ENCODE measurements at places on chromosomes 12 and 14.

- no peak overlapping the region for H3K4me3 ChIP-seq
- DNase-seq = no peak
- peaks cover 9% of the 10 kb centered on the region for H3K4me1 ChIP-seq
- H3K27me3 ChIP-seq = peaks cover 59% of the 10 kb centered on the region
- H3K36me3 ChIP-seq = peaks cover 8% of the 10 kb centered on the region
Observed at GRCh38 chr12:63820427-63820826, 24.1 kb upstream of the SRGAP1 start.

DNA sequence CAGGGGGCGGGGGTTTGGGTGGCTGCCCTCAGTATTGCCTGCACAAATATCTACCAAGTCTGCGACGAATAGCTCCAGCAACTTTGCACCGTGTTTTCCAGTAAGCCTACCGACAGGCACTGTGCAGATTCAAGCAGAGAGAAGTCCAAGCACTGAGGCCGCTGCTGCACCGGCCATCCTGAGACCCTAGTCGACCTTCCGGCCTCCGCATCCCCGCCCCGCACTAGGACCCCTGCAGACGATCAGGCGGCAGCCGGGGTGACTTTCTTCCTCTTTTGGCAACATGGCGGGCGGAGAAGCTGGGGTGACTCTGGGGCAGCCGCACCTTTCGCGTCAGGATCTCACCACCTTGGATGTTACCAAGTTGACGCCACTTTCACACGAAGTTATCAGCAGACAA is at the start of gene EIF2S3B:
Gene EIF2S3B (plus strand): TSS at position 271 of the 400 bp plus-strand sequence. CDS start 13 bp downstream, at position 284.
- DNase-seq = no peak
- no peaks in the 10 kb centered on the region for H3K27me3 ChIP-seq
- H3K4me1 ChIP-seq = peaks cover 33% of the 10 kb centered on the region
- H3K27ac ChIP-seq = no peak within 1 kb of the TSS
- peaks cover 18% of the 10 kb centered on the region for H3K36me3 ChIP-seq

GRCh38 chr14:43669355-43669754 is 837.7 kb downstream of the FSCB start:
- no peak for DNase-seq
- H3K27me3 ChIP-seq = no peaks in the 10 kb centered on the region
- no peaks in the 10 kb centered on the region for H3K36me3 ChIP-seq
- no peak overlapping the region for H3K4me3 ChIP-seq
- H3K27ac ChIP-seq = no peak overlapping the region

DNA sequence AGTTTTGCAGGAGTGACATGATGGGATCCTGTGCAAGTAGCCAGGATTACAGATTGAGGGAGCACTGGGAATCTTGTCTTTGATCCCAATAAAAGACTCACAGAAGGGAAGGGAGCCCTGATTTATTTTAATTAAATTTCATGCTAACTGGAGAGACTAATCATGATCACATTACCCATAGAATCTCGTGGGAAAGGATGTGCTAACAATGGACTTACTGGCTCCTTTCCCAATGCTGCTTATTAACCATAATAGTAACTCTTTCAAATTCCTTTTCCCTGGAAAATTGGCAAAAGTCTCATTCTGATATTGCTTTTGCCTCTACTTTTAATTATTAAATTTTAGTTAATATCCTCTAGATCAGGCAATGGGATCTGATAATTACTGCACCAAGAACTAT is 174.8 kb upstream of the AVPR1A start:
- no peak overlapping the region for H3K4me3 ChIP-seq
- no peak for DNase-seq
- no peaks in the 10 kb centered on the region for H3K36me3 ChIP-seq
- H3K4me1 ChIP-seq = no peaks in the 10 kb centered on the region
- H3K27me3 ChIP-seq = no peaks in the 10 kb centered on the region

DNA sequence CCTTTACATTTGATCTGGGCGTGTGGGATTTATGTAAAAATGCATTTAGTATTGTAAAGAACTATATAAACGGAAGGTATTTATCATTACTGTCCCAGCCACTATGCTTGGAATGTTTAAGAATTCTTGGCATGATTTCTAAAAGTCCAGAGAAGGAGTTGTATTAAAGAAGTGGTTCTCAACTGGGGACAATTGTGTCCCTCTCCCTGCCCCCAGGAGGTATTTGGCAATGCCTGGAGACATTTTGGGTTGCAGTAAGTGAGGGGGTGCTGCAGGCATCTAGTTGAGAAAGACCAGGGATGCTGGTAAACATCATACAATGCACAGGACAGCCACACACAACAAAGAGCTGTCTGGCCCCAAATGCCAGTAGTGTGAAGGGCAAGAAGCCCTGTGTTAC is 7.2 kb downstream of the SLC38A1 start:
- H3K27ac ChIP-seq = peak overlapping the region; percentile 30
- no peak for DNase-seq
- peaks cover 34% of the 10 kb centered on the region for H3K36me3 ChIP-seq
- peak overlapping the region; percentile 4 for H3K4me3 ChIP-seq
- no peaks in the 10 kb centered on the region for H3K27me3 ChIP-seq
